AML-193 (cell line): ENCODE measurements at places on chromosomes 2 and 18.

GRCh38 chr2:180495606-180496005 is 484.8 kb upstream of the UBE2E3 start:
- DNase-seq: no peak

DNA sequence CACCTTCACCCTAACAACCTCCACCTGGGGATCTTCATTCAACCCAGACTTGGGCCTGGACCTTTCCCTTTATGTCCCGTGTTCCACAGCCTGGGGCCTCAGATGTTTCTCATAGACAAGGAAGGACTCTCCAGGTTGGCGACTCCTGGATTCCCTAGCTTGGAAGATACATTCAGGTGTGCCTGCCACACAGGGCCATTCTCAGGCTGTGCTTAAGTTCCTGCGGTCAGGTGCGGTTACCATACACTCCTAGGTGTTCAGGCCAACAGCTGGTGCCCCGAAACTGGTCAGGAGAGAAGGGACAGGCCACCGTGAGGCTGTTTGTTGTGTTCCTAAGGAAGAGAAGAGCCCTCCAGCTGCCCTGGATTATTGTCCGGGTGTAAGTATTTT is 15.6 kb downstream of the SLC4A3 start:
- no peak for DNase-seq

DNA sequence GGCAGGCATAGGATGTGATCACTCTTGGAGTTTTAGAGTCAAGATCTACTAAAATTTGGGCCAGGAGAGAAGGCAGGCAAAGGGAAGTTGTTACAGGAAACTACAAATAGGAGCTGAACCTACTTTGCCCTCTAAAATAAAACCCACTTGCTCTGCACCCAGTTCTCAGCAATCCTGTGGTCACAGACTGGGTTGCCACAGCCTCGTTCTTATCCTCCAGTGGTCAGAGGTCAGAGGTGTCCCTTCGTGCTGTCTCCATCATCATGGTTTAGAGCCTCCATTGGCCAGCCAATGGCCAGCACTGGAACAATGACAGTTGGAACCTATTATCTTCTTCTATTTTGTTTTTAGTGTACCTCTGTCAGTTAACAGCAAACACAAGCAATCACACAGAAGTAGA is 90.7 kb upstream of the TNP1 start:
- DNase-seq: no peak

GRCh38 chr2:162212366-162212765 is 30.9 kb downstream of the FAP start:
- no peak for DNase-seq

DNA sequence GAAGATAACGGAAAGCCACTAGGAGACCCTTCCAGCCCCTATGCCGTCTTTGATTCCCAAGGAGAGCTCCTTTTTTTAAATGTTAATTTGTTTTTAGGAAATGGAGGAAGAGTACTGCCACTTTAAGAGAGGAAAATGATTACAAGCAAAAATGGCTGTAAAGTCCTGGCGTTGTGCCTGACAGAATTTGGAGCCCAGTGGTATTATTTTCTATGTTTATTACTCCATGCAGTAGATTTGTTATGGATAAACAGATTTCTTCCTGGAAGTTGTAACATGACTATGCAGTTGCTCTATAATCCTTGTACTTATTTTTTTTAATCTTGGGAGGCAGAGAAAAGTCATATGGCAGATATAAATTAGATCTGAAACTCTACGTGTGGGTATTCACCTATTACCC is 141.3 kb downstream of the GBX2 start:
- DNase-seq: no peak

- no peak for DNase-seq
These were observed 15.8 kb downstream of the CLASP1 start for GRCh38 chr2:121633463-121633862.

DNA sequence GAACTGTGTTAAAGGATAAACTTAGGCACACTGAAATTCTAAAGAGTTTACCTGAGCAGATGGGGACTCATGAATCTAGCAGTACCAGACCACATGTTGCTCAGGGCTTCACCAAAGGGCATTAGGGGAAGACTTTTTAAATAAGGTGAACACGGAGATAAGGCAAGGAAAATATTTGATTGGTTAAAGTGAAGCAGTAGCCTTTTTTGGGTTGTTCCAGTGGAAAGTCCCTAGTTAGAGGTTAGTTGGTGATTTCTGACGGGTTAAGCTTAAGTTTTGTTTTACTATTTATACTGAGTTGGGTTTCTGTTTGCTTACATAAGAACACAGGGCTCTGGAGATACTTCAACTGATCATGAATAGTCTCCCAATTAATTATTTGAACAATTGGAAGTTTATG is 722.5 kb downstream of the SOCS6 start:
- no peak for DNase-seq

DNA sequence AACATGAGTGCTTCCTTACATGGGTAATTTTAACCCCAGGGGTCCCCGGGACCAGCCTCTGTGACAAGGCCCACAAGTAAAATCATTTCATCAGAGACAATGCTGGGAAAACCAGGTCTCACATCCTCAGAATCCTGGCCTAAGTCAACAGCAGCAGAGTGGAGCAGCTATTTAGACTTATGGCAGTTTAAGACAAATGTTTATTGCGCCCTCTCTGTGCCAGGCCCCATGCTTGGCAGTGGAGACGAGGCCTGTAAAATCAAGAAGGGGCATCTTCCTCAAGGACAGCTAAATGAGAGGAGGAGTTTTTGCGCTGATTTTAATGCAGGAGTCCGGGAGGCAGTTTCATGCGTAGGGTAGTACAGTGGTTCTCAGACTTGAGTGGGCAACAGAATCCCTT is 56.0 kb upstream of the ACAA2 start:
- no peak for DNase-seq

DNA sequence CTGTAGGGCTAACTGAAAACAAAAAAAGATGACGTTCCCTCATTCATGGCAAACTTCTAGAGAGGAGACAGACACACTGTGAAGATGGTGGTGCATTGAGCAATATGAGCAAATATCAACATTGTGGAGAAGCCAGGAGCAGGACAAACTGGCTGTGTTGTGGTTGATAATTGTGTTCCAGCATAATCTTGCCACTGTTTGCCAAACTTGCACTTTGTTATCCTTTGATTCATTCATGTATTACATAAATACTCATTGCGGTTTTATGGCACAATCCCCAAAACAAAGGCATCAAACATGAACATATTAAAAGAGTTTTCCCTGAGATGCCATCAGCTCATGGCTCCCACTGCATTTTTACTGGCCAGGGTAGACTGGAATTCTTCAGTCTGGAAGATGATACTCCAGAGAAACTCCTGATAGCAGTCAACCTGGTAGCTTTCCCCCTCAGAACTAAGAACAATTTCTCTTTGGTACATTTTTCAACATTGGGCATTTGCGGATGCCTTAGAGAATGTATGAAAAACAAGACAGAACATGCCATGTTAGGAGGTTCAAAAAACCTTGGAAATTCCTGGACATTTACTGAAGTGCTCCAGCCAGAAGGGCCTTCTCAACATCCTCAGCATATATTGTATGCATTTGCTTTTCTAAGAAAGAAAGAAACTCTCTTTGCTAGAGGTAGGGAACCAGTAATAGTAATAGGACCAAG is 487.4 kb upstream of the CELF4 start:
- DNase-seq: no peak

DNA sequence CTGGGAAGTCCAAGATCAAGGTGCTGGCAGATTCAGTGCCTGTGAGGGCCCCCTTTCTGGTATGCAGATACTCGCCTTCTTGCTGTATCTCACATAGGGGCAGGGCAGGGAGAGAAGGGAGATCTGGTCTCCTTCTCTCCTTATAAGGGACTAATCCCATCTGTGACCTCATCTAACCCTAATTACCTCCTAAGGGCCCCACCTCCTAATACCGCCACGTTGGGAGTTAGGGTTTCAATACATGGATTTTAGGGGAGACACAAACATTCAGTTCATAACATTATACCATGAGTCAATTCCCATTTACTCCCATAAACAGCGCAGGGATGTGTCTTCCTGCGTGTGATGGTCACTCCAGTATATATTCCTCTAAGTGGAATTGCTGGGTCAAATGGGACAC is 73.8 kb upstream of the TXNDC2 start:
- DNase-seq: no peak

- DNase-seq: peak; percentile 81
These were observed 98.7 kb downstream of the PLB1 start for GRCh38 chr2:28594332-28595108.

- DNase-seq: no peak
These were observed 71.4 kb upstream of the FAM98A start for GRCh38 chr2:33670392-33670937.

GRCh38 chr2:72389447-72389846 is 241.8 kb upstream of the CYP26B1 start:
- DNase-seq: no peak

DNA sequence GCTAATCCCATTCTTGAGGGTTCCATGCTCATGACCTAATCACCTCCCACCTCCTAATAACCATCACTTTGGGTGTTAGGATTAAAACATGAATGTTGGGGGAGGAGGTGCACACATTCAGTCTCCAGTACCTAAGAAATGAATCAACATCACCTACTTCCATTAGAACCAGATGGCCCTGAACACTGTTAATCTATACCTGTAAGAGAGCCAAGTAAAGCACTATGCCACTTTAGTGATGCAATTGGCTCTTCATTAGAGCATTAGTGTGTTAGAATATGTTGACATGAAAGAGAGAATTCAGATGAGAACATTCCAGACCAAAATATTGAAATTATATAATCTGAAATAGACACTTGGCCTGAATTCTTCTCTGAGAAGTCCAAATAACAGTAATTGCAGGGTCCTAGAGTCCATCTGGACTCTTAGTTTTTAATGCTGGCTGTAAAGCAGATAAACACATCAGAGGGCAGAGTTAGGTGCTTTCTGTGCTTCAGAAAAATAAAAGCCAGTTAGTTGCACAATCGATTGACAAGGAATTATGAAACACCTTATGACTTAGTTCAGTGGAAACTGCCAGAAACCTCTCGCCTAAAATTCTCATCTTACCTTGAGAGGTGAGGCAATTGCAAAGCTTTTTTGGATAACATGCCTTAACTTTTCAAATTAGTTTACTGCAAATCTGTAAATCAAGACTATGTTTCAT is 923.7 kb downstream of the SLC4A3 start:
- no peak for DNase-seq

GRCh38 chr18:6039055-6039454 is 143.7 kb upstream of the TMEM200C start:
- DNase-seq: no peak

DNA sequence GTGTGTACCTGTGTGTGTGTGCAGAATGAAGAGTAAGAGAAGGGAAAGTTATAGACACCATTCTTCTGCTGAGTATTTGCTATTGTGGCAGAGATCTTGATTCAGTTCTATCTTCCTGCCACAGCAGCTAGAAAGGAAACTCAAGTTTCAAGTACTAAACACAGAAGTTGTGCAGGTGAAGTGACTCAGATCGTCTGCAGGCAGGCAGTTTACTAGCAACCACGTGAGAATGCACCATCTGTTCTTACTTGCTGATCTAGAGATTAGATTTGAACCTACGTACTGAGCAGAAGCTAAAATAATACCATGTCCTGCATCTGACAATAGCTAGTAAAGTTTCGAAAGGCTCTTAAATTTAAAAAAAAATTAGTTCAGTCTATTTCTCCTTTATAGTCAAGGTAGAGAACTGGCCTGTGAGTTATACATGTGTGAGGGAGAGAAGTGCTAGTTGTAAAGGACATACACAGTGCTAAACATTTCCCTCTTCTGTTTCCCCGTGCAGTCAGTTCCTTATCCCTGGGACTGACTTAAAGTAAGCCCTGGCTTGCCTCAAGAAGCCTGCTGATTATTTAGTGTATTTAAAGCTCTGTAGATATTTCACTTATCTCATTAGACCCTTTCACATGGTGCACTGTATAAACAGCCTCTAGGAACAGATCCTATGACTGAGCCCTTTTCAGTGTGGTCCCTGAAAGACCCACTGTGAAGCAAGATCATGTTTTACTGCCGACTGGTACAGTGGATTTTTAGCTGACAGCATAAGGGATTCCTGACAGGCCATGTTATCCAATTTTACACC is 45.0 kb downstream of the SLC38A11 start:
- peak; percentile 18 for DNase-seq

- DNase-seq: no peak
These were observed 70.3 kb upstream of the COL5A2 start for GRCh38 chr2:189249901-189250300.

DNA sequence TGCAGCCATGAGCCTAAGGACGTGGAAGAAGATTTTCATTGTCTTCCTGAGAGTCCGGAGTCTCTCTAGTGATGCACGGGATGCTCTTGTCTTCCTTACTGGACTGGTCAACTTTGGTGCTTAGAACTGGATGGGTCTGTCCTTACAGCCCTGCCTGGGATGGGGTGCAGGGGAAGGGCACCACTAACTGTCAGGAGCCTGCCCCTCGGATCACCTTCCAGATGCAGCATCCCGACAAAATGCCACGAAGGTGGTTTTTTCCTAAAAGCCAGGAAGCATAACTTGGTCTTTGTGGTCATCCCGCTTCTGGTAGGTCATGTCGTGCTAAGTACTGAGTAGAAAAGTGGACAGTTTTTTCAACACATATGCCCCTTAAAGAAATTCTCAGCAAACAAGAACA is 207.4 kb upstream of the TWIST2 start:
- no peak for DNase-seq

DNA sequence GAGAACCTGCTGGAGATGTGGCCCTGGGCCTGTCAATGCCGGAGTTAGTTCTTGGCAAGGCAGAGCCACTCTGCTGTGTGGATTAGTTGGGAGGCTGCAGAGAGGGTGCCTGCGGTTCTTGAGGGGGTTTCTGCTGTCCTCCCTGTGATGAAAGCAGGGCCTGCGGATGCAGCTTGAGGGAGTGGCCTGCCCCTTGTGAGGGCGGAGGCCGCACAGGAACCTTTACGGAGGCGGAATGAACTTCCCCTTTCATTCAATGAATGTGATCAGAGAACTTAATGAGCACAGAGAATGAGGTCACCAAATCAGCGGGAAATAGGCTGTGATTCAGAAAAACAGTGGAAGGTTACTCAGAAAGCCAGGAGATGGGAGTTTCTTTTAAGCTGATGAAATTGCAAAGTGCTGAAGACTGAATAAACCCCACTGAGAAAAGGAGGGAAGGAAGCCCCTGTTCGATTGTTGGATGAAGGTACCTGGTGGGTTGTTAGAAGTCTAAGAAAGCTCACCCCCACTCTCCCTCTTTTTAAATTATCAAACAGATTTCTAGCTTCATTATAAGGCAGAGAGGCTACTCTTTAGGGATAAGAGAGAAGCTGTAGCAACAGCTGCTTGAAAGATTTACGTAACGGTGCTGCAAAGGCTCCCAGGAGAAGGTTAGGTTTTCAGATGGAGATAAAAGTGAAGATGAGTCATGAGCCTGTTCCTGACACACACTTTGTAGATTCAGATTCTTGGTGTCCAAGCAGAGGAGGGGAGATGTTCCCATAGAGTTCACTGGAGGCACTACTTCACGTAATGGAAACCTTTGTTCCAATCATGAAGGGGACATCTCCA is 47.4 kb downstream of the VWA3B start:
- peak; percentile 7 for DNase-seq
